ENCODE measurements at places on chromosomes 6 and 20.

DNA sequence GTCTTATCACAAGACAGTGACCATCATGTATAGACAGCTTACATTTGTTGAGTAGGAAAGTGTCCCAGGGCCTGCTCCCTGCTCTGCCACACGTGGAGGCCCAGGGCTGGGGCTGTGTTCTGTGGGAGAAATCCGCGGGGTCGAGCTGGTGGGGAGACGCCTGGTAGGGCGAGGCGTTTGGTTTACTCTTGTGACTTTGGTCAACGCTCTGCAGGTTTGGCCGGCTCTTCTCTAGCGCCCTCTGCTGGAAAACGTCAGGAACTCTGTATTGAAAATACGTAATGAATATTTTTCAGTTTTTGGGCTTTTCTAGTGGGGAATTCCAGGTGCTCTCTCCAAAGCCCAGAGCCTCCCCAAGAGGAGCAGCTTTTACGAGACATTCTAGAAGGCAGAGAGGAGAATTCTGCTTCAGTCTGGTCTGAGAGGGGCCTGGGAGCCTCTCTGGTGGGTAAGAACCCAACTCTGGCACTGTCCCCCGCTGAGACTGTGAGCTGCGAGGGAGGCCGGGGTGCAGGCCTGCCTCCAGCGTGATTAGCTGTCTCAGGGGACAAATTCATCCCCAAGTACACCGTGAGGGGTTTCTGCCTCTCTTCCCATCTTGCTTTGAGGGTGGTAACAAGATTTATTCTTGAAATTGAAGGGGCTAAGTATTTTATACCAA, 112.6 kb upstream of the RALGAPA2 start:
- H3K4me1 ChIP-seq: peaks cover 6% of the 10 kb centered on the region
- no peak overlapping the region for H3K27ac ChIP-seq
- H3K4me3 ChIP-seq: no peak overlapping the region
- no peaks in the 10 kb centered on the region for H3K36me3 ChIP-seq
- no peaks in the 10 kb centered on the region for H3K27me3 ChIP-seq
- DNase-seq: peak; percentile 46

DNA sequence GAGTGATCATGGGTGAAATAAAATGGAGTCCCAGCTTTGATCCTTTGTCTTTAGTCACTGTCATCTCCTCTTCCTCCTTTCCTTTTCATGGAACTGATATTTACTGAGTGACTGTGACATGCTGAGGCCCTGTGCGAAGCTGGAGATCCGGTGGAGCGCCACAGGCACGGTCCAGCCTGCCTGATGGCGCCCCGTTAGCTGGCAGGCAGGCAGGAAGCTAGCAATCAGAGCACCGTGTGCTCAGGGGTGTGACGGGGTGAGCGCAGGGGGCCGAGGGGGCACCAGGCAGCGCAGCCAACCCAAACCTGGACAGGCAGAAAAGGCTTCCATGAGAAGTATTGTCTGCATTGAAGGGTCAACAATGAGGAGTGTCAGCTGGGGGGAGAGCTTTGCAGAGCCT, 100.2 kb upstream of the AKAP12 start:
- no peaks in the 10 kb centered on the region for H3K27me3 ChIP-seq
- no peak overlapping the region for H3K27ac ChIP-seq
- H3K4me1 ChIP-seq: peaks cover 39% of the 10 kb centered on the region
- DNase-seq: no peak
- H3K4me3 ChIP-seq: no peak overlapping the region

GRCh38 chr6:125888989-125889656, 67.4 kb upstream of the HINT3 start:
- peaks cover 99% of the 10 kb centered on the region for H3K36me3 ChIP-seq
- no peak overlapping the region for H3K4me3 ChIP-seq
- H3K27ac ChIP-seq: no peak overlapping the region
- no peak for DNase-seq
- no peaks in the 10 kb centered on the region for H3K27me3 ChIP-seq

GRCh38 chr6:14596410-14596809, 478.8 kb downstream of the CD83 start:
- no peak for DNase-seq
- no peak overlapping the region for H3K4me3 ChIP-seq
- no peak overlapping the region for H3K27ac ChIP-seq
- no peaks in the 10 kb centered on the region for H3K36me3 ChIP-seq

DNA sequence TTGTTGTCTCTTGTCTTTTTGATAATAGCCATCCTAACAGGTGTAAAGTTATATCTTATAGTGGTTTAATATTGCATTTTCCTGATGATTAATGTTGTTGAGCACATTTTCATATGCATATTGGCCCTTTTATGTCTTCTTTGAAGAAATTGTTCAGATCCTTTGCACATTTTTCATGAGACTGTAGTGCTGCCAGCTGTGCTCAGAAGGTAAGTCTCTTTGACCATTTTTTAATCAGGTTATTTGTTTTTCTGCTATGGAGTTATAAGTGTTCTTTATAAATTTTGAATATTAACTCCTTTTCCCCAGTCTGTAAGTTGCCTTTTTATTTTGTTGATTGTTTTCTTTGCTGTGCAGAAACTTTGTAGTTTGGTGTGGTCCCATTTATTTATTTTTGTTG, 55.8 kb upstream of the ZNF184 start:
- no peaks in the 10 kb centered on the region for H3K36me3 ChIP-seq
- H3K4me3 ChIP-seq: no peak overlapping the region
- H3K4me1 ChIP-seq: no peaks in the 10 kb centered on the region
- peaks cover 45% of the 10 kb centered on the region for H3K27me3 ChIP-seq
- H3K27ac ChIP-seq: no peak overlapping the region

- H3K27me3 ChIP-seq: no peaks in the 10 kb centered on the region
- peaks cover 24% of the 10 kb centered on the region for H3K4me1 ChIP-seq
- DNase-seq: no peak
- peak overlapping the region; percentile 15 for H3K27ac ChIP-seq
- peaks cover 14% of the 10 kb centered on the region for H3K36me3 ChIP-seq
Measured at GRCh38 chr6:157107915-157108651, 215.2 kb downstream of the TMEM242 start.

DNA sequence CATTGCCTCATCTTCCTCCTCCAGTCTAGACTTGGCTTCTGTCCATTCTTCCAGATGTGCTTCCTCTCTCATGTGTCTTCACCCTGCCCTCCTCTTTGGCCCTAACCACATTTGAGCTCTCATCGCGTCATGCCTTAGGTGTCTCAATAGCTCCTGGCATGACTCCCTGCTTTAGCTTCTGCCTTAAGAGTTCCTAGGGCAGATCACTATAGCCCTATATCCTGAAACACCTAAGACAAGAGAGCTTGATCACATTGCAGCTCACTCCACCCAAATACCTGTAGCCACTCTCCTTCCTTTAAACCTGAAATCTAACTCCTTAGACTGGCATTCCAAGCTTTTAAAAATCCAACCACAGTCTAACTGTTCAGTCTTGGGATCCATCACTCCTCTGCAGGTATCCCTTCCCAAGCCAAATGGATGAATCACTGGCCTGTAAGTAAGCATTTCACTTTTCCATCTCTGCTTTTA, 69.0 kb upstream of the STXBP5 start:
- peaks cover 13% of the 10 kb centered on the region for H3K4me1 ChIP-seq
- no peak for DNase-seq
- H3K36me3 ChIP-seq: no peaks in the 10 kb centered on the region
- H3K27me3 ChIP-seq: no peaks in the 10 kb centered on the region
- H3K4me3 ChIP-seq: no peak overlapping the region
- no peak overlapping the region for H3K27ac ChIP-seq

DNA sequence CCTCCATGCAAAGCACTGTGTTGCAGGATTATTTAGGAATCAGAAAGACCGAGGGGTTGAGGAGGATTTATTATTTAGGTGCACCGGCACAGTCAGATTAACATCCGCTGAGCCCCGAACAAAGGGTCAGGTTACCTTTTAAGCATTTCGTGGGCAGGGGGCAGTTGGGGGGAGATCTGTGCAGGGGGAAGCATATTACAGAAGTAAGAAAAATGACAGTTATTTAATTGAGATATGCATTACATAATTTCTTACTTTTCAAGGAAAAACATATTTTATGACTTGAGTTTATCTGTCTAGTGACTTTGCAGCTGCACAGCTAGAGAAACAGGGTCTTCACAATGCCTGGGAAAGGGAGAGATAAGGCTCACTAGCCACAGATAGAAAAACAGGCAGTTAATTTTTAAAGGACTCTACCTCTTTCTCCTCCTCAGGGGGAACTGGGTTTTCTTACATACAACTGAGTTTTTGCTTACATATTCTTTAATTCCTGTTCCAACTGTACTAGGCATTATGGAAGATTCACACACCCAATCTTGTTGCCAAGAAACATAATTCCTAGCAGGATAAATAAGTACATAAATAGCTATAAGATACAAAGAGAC, 1.7 kb upstream of the HINT3 start:
- H3K4me3 ChIP-seq: no peak overlapping the region
- no peaks in the 10 kb centered on the region for H3K27me3 ChIP-seq
- no peak overlapping the region for H3K27ac ChIP-seq
- H3K36me3 ChIP-seq: no peaks in the 10 kb centered on the region

DNA sequence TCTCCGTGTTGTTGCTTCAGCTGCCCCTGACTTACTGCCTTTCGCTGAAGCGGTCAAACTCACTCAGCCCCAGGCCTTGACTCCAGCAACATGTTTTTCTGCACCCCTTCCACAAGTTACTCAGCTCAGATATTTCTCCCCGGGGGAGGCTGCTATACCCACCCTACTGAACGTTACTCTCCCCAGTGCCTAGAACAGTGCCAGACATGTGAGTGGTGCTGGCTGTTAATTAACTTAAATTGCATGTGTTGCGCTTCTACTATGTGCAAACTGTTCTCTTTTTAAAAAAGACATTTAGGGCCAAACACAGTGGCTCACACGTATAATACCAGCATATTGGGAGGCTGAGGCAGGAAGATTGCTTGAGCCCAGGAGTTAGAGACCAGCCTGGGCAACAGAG, 41.2 kb upstream of the DOK5 start:
- no peaks in the 10 kb centered on the region for H3K4me1 ChIP-seq
- H3K27me3 ChIP-seq: no peaks in the 10 kb centered on the region
- no peak overlapping the region for H3K4me3 ChIP-seq
- no peak overlapping the region for H3K27ac ChIP-seq

DNA sequence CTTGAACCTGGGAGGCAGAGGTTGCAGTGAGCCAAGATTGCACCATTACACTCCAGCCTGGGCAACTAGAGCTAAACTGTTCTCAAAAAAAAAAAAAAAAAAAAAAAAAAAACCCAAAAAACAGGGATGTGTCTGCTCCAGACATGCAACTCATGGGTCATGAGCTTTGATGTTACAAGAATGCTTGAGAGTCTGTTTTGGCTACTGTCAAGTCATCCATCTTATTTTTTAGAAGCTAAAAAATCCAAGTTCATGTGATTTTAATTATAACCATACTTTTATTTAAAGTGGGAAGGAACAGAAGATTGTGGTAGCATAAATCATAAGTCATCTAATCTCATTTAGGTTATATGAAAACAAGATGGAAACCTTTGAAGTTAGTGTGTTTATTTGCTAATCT, 120.6 kb downstream of the PDE7B start:
- no peaks in the 10 kb centered on the region for H3K36me3 ChIP-seq
- peaks cover 4% of the 10 kb centered on the region for H3K4me1 ChIP-seq
- H3K4me3 ChIP-seq: no peak overlapping the region
- H3K27ac ChIP-seq: no peak overlapping the region
- H3K27me3 ChIP-seq: no peaks in the 10 kb centered on the region

DNA sequence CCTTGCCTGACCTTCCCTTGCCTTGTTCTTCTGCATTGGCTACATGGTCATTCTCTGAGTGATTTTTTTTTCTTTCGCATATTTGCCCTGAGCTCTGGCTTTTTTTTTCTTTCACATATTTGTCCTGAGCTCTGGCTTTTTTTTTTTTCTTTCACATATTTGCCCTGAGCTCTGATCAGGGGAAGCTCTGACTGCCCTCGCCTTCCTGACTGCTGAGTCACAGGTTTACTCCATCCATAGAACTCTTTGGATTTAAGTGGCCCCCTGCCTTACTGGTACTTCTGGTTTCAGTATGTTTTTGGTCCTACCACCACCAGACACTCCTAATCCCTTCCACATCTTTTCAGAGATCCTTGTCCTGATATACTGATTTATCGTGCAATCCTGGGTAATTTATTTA, 201.1 kb downstream of the OGFRL1 start:
- H3K4me3 ChIP-seq: no peak overlapping the region
- no peak for DNase-seq
- H3K36me3 ChIP-seq: no peaks in the 10 kb centered on the region
- no peak overlapping the region for H3K27ac ChIP-seq
- H3K27me3 ChIP-seq: no peaks in the 10 kb centered on the region

- no peak overlapping the region for H3K27ac ChIP-seq
- H3K27me3 ChIP-seq: no peaks in the 10 kb centered on the region
- H3K4me3 ChIP-seq: no peak overlapping the region
- no peaks in the 10 kb centered on the region for H3K36me3 ChIP-seq
- DNase-seq: no peak
Measured at GRCh38 chr6:26270486-26270861, 94.5 kb upstream of the BTN3A2 start.

DNA sequence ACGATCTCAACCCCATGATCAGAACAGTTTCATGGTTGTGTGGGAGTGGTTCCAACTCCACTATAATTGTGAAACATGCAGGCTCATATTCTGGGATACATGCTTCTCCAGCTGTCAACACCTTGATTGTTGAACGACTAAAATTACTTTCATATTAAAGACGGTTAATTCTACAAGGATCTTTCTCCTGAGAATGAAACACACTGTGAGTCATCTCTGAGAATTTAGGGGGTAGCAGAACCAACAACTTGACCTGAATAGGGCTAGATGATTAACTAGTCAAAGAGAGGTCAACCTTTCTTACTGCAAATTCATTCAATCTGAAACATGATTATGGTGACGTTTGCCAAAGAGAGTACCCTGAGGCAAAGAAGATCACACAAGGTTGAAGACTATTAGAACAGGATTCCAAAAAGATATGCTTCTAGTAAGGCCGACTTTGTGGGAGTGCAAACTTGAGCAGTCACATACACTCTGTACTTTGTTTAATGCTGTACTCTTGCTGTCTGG, 175.2 kb upstream of the CITED2 start:
- DNase-seq: no peak
- no peaks in the 10 kb centered on the region for H3K36me3 ChIP-seq
- no peaks in the 10 kb centered on the region for H3K4me1 ChIP-seq
- H3K27me3 ChIP-seq: no peaks in the 10 kb centered on the region
- H3K27ac ChIP-seq: no peak overlapping the region
- H3K4me3 ChIP-seq: no peak overlapping the region

- H3K4me1 ChIP-seq: peaks cover 22% of the 10 kb centered on the region
- no peaks in the 10 kb centered on the region for H3K27me3 ChIP-seq
- H3K27ac ChIP-seq: no peak overlapping the region
- H3K4me3 ChIP-seq: no peak overlapping the region
Measured at GRCh38 chr20:9330151-9330550, 184.2 kb upstream of the LAMP5 start.

DNA sequence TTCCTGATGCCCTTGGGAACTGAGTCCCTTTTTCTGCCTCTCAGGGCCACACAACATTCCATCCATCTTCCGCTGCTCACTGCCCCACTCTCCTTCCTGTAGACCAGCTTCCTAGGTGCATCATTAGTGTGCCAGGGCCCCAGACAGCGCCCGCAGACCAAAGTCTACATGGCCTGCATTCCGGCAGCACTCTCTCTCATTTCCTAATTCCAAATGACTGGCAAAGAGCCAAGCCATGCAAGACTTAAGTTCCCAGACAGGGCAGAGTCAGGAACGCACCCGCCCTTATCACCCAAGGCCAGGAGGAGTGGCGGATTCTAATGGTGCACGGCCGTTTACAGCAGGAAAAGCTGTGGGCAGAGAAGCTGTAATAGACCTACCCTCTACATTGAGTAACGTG, 159.8 kb upstream of the ARID1B start:
- H3K4me3 ChIP-seq: no peak overlapping the region
- no peaks in the 10 kb centered on the region for H3K27me3 ChIP-seq
- no peaks in the 10 kb centered on the region for H3K36me3 ChIP-seq
- H3K4me1 ChIP-seq: no peaks in the 10 kb centered on the region

All from heart left ventricle (tissue), 16 donors.